ENCODE measurements at places on chromosomes 11 and 22.

DNA sequence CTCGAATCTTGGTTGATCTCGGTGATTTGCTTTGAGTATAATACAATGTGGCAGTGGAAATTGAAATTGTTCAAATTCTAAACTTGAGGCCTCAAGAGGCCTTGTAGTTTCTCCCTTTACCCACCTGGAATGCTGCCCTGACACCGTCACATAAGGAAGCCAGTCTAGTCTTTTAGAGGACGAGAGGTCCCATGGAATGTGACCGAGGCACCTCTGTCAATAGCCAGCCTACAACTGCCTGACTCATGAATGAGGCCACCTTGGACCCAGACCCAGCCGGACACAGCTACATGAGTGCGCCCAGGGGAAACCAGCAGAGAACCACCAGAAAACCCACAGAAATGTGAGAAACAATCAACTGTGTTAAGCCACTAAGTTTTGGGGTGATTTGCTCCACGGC, 52.5 kb downstream of the RPL27A start:
- no peak for DNase-seq

GRCh38 chr11:117466966-117467365, 139.3 kb downstream of the CEP164 start:
- no peak for DNase-seq

DNA sequence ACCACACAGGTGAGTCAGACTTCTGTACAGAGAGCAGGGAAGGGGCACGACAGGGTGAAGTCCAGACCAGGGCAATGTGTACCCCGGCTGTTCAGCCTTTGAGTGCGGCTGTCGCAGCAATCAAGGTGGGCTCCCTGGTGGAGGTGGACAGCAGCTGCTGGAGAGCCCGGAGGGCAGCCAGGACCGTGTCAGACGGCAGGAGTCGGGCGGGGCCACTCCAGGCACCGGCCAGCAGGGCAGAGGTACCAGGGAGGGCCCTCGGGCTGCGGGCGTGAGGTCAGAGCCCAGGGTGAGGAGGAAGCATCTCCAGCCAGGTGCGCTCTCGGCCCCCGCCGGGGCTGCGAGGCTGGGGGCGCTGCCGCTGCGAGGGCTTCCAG, 802 bp upstream of the PIM3 start:
- no peak for DNase-seq

DNA sequence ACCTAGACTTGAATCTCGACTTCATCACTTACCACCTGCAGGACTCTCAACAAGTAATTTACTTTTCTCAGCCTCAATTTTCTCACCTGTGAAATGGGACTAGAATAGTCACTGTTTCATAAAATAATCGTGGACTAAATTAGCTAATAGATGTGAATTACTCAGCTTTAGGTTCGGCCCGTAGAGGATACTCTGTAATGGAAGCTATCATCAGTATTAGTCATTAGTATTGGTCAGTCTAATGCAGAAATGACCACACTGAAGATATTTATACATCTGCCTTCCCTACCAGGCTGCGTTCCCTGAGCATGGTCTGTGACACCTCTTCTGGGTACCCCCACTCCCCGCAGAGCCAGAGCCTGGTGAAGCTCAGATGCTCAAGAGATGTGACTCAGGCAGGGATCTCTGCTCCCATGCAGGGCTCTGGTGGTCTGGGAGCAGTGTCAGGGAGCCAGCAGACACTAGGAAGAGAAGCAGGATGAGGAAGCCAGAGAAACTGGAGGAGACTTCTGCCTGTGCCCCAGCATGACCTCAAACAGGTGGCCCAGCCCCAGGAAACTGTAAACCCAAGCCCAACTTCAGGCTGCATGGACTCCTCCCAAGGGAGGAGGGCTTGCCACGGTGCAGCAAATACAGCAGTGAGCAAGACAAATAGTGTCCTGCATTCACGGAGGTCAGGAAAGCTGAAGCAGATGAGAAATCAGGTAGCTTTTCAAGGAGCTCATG, 88.0 kb upstream of the E2F8 start:
- no peak for DNase-seq

DNA sequence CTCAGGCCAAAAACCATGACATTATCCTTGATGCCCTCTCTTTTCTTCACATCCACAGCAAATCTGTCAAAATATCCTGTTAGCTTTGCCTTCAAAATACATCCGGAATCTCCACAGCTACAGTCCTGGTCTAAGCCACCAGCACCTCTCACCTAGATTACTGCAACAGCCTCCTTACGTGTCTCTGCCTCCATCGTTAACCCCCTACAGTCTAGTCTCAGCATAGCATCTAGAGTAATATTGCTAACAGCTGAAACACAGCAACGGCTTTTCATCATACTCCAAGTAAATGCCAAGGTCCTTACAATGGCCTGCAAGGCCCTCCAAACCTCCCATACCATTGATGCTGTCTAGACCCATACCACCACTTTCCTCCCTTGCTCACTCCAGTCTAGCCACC, 4.4 kb downstream of the TSG101 start:
- no peak for DNase-seq

- no peak for DNase-seq
Measured at GRCh38 chr11:64340671-64341335, 799 bp downstream of the CCDC88B start.

- DNase-seq = no peak
Measured at GRCh38 chr11:636511-637332, at the start of gene DRD4. DRD4 (plus strand) TSS chr11:637269; CDS start chr11:637305, 36 bp downstream.

- no peak for DNase-seq
Measured at GRCh38 chr11:75560644-75561043, 1.4 kb upstream of the SERPINH1 start.

GRCh38 chr11:93591247-93591898, 48.2 kb upstream of the SMCO4 start:
- DNase-seq = no peak

DNA sequence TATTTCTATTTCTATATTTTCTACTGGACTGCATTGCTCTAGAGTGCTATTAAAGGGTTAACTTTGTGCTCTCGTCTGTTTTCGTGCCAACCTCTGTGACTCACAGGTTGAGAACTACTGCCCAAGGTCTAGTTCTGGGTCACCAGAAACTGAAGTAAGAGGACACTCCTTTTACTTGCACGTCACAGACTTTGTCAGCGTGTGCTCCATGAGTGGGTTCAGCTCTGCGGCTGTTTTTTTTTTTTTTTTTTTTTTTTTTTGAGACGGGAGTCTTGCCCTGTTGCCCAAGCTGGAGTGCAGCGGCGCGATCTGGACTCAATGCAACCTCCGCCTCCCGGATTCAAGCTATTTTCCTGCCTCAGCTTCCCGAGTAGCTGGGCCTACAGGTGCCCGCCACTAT, 49.8 kb downstream of the CLMP start:
- no peak for DNase-seq

- peak; percentile 72 for DNase-seq
Measured at GRCh38 chr22:45164270-45165088, 754 bp downstream of the NUP50 start.

All from suprapubic skin (tissue), 4 donors.